ENCODE measurements at places on chromosomes 2 and 18. TPM values are rescaled to one million over a fixed set of nuclear protein-coding genes. Genes with fewer than 3 reads are reported as not detected.

Gene RGPD3
- total RNA-seq: 0.22 TPM

Gene ATG9A
- total RNA-seq: 56.9 TPM

Gene GREB1L
- total RNA-seq: 0.44 TPM

Gene VSNL1
- total RNA-seq: 0.22 TPM

Gene EVA1A
- total RNA-seq: 51.3 TPM

Gene MGAT4A
- 0.22 TPM for total RNA-seq

Gene DCDC2C
- total RNA-seq: not detected

Gene FIGN
- 1.3 TPM for total RNA-seq

Gene KHK
- 0.22 TPM for total RNA-seq

Gene ALPI
- total RNA-seq: not detected

Gene L3MBTL4
- not detected for total RNA-seq

Gene C2orf66
- not detected for total RNA-seq

Gene QPCT
- total RNA-seq: 11.2 TPM

Gene ANKRD30B
- total RNA-seq: 0.88 TPM

Gene ABHD3
- total RNA-seq: 5.3 TPM

Gene KIF1A
- not detected for total RNA-seq

Gene PRSS56
- total RNA-seq: not detected

Gene SMAD2
- 91.0 TPM for total RNA-seq

Gene TFPI
- total RNA-seq: 239 TPM

Gene CNGA3
- total RNA-seq: not detected

Gene MGAT5
- total RNA-seq: 153 TPM

Gene TSPYL6
- not detected for total RNA-seq

Gene STEAP3
- total RNA-seq: 74.0 TPM

Gene ABHD1
- not detected for total RNA-seq

Gene SPDYA
- 0.66 TPM for total RNA-seq

Gene CCDC68
- 18.3 TPM for total RNA-seq

Gene SH3BP4
- total RNA-seq: 125 TPM

Gene SETBP1
- 0.44 TPM for total RNA-seq

Gene HSBP1L1
- 20.4 TPM for total RNA-seq

Gene IRS1
- total RNA-seq: 37.8 TPM

Gene IL1B
- total RNA-seq: 183 TPM

Gene ACTG2
- total RNA-seq: 61.7 TPM

Gene IL1RN
- total RNA-seq: not detected

Gene DSC1
- not detected for total RNA-seq

Gene ZNF512
- 23.2 TPM for total RNA-seq

Gene KCNE4
- total RNA-seq: 3.1 TPM

Gene LCT
- total RNA-seq: not detected

Gene IFIH1
- total RNA-seq: 9.3 TPM

Gene SLC20A1
- 560 TPM for total RNA-seq

Gene CLEC4F
- not detected for total RNA-seq

Gene ANKRD30BL
- total RNA-seq: 0.14 TPM

Gene CD226
- total RNA-seq: 1.1 TPM

Measured in placental pericyte (primary cell).